ENCODE measurements at places on chromosomes 11 and 22. TPM values are rescaled to one million over a fixed set of nuclear protein-coding genes. Genes with fewer than 3 reads are reported as not detected.

DNA sequence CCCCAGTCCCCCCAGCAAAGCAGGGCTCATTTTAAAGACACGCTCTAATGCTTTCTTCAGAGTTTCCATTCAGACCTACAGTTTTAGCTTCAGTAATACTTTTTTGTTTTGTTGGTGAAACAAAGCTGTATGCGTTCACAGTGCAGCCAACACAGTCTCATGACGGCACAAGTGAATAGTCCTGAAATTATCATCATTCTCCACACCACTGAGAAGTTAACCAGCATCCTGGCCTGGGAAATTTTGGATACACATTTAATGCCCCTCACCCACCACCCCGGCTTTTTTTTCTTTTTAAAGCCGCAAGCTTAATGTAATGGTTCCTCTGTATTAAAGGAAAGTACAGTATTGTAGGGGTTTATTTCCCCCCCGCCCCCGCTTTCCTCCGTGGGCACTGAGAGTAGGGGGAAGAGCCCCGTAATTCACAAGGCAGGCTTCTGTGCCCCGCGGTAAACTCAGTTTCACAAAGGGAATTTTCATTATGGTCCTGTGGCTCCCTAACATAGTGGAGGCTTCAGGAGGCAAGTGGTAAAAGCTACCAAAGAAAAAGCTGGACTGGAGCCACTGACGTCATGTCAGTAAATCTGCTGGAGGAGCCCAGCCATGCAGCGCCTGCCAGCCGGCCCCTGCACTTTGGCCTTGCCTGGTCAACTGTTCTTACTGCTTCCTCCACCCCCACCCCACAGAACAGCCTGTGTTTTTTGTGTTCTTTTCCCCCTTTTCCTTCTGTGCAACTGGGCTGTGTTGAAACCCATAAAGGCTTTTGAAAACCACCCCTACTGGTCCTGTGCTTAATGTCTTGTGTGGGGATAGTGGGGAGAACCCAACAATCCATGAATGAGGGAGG, 18.2 kb downstream of the TEAD1 start:
- H3K27ac ChIP-seq, result peak overlapping the region; percentile 95
- DNase-seq, result peak; percentile 88
- H3K36me3 ChIP-seq, result no peaks in the 10 kb centered on the region
- H3K4me3 ChIP-seq, result no peak overlapping the region

Gene GAL3ST1
- 0.06 TPM for polyA plus RNA-seq

DNA sequence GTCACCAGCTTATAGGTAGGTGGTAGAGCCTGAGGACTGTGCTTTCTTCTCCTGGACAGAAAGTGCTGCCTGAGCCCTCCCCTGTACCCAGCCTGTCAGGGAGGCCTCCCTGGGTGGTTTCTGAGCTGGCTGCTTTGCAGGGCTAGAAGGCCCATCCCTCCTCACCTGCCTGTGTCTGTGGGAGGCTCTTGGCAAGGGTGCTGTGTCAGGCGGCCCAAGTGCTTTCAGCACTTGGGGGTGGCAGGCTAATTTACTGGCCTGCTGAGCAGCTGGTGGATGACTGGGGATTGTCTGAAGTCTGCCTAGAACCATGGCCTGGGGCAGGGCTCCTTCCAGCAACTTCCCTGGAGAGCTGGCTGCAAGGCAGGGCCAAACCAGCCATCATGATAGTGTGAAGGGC, 139.0 kb upstream of the NAV2 start:
- H3K4me1 ChIP-seq, result peaks cover 22% of the 10 kb centered on the region
- H3K27ac ChIP-seq, result no peak overlapping the region
- H3K27me3 ChIP-seq, result no peaks in the 10 kb centered on the region
- no peak for DNase-seq
- no peaks in the 10 kb centered on the region for H3K36me3 ChIP-seq
- H3K4me3 ChIP-seq, result no peak overlapping the region

Gene GPR83
- polyA plus RNA-seq, result 0.07 TPM

- H3K36me3 ChIP-seq, result no peaks in the 10 kb centered on the region
- H3K27ac ChIP-seq, result no peak overlapping the region
- no peak overlapping the region for H3K4me3 ChIP-seq
- no peaks in the 10 kb centered on the region for H3K27me3 ChIP-seq
- peaks cover 10% of the 10 kb centered on the region for H3K4me1 ChIP-seq
- DNase-seq, result no peak
Observed at GRCh38 chr11:64556044-64556720, 34.8 kb upstream of the SLC22A12 start.

DNA sequence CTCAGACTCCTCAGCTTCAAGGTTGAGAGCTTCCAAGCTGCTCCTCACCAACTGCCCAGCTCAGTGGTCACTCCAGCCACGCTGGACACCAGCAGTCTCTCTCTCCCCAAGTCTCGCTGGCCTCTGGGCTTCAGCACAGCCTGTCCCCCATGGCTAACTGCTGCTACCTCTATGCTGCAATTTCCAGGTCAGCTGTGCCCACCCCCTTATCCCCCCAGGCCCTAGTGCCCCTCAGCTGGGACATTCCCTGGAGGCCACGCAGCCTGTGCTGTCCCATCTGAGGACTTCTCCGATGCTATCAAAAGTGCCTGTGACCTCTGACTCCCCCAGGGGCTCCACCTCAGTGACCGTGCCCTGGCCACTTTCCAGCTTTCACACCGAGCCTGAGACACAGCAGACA, 37.5 kb upstream of the PHF21B start:
- no peaks in the 10 kb centered on the region for H3K27me3 ChIP-seq
- no peak overlapping the region for H3K27ac ChIP-seq
- no peak overlapping the region for H3K4me3 ChIP-seq
- no peaks in the 10 kb centered on the region for H3K4me1 ChIP-seq
- no peak for DNase-seq

- DNase-seq, result no peak
- H3K27me3 ChIP-seq, result no peaks in the 10 kb centered on the region
- no peaks in the 10 kb centered on the region for H3K36me3 ChIP-seq
- no peak overlapping the region for H3K27ac ChIP-seq
- peaks cover 5% of the 10 kb centered on the region for H3K4me1 ChIP-seq
Observed at GRCh38 chr11:33630936-33631748, 69.5 kb downstream of the C11orf91 start.

DNA sequence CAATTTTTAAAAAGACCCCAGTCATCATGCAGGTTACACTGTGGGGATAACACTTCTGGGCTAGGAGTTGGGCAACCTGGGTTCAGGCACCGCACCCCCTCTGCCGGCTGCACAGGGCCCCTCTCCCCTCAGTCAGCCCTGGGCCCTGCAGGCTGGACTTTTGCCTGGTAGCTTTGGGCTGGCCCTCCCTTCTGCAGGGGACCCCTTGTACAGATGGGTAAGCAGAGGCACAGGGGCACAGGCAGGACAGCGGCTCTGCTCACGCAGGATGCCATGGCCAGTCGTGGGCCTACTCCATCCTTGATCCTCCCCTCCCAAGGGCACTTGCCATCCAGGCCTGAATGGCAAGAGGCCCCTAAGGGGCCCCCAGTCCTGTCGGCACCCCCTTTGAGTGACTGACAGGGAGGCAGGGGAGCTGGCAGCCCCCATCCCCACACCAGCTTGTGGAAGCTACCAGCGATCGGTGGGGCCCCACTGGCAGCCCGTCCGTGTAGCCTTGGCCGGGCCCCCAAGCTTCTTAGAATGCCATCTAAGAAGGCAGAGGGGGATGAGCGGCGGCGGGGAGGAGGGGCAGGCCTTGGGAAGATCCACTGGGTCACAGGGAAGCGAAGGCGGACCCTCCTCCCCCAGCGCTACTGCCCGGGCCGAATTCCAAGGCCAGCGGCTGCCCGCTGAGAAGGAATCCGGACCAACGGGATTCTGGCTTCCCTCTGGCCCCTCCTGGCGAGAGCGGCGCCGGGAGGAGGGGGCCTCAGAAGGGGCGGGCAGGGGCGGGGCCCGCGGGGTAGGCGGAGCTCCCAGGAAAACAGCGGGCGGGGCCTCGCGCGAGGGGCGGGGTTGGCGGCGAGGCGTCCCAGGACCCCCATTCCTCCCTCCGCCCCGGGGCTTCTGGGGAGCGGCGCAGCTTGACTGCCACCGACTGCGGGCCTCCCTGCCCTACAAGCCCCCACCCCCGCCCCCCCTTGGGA, 6.8 kb upstream of the CHKA start:
- no peaks in the 10 kb centered on the region for H3K36me3 ChIP-seq
- DNase-seq, result peak; percentile 78
- no peaks in the 10 kb centered on the region for H3K27me3 ChIP-seq
- H3K27ac ChIP-seq, result no peak overlapping the region

Gene GLB1L2
- polyA plus RNA-seq, result 0.48 TPM

Gene OR51B4
- polyA plus RNA-seq, result 0.08 TPM

Gene C11orf16
- not detected for polyA plus RNA-seq

Gene OR51G1
- polyA plus RNA-seq, result not detected

GRCh38 chr11:17855531-17856290, 121.1 kb downstream of the KCNC1 start:
- DNase-seq, result no peak
- H3K27ac ChIP-seq, result no peak overlapping the region
- no peaks in the 10 kb centered on the region for H3K4me1 ChIP-seq
- H3K36me3 ChIP-seq, result no peaks in the 10 kb centered on the region

- DNase-seq, result no peak
- H3K4me1 ChIP-seq, result no peaks in the 10 kb centered on the region
- H3K27ac ChIP-seq, result no peak overlapping the region
- H3K4me3 ChIP-seq, result no peak overlapping the region
- H3K36me3 ChIP-seq, result no peaks in the 10 kb centered on the region
- no peaks in the 10 kb centered on the region for H3K27me3 ChIP-seq
Observed at GRCh38 chr11:104798789-104799188, 99.5 kb downstream of the CASP12 start.

Gene OR4D5
- polyA plus RNA-seq, result not detected

GRCh38 chr22:19223617-19224016, 45.1 kb upstream of the SLC25A1 start:
- H3K27me3 ChIP-seq, result no peaks in the 10 kb centered on the region
- DNase-seq, result no peak
- H3K27ac ChIP-seq, result no peak overlapping the region
- H3K4me3 ChIP-seq, result no peak overlapping the region
- H3K36me3 ChIP-seq, result no peaks in the 10 kb centered on the region

DNA sequence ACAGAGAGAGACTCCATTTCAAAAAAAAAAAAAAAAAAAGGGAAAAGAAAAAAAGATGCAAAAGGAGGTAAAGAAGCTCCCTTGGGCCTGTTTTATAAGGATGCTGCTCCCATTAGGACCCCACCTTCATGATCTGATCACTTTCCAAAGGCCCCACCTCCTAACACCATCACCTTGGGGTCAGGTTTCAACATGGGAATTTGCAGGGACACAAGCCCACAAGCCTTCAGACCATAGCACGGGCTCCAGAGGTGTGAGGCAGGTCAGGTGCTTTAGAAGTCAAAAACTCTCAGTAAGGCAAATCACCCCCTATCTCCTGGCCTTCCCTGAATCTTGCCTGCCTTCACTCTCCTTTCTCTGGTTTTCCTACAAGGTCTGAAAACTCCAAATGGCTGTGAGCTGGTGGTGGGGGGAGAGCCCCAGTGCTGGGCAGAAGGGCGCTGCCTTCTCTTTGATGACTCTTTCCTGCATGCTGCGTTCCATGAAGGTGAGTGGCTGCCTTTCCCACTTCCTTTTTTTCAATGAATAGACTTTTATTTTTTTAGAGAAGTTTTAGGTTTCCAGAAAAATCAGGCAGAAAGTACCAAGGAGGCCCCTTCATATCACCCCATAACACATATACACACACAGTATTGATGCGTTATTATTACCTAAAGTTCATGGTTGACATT, 13.2 kb downstream of the ASPHD2 start:
- H3K36me3 ChIP-seq, result no peaks in the 10 kb centered on the region
- H3K4me1 ChIP-seq, result no peaks in the 10 kb centered on the region
- H3K4me3 ChIP-seq, result no peak overlapping the region

DNA sequence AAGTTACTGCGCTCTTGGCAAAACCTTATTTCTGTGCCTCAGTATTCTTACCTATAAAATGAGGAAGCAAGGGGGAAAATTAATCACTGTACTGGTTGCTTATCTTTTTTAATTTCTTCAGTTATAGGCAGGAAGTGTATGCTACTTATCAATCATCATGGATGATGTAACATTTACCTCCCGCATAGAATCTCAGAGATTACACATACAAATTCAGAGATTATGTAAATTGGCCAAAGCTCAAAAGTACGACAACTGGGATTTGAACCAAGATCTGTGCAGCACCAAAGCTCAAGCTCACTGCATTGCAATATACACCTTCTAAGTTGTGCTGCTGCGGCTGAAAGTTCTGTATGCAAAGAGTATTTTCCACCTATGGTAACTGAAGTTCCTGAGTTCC, 83.0 kb downstream of the PDHX start:
- no peak overlapping the region for H3K4me3 ChIP-seq
- H3K27ac ChIP-seq, result no peak overlapping the region
- H3K4me1 ChIP-seq, result peaks cover 4% of the 10 kb centered on the region
- H3K27me3 ChIP-seq, result no peaks in the 10 kb centered on the region
- DNase-seq, result no peak

GRCh38 chr22:38953091-38953490, 4.3 kb upstream of the APOBEC3A start:
- no peak overlapping the region for H3K4me3 ChIP-seq
- no peaks in the 10 kb centered on the region for H3K4me1 ChIP-seq
- H3K27me3 ChIP-seq, result peaks cover 1% of the 10 kb centered on the region
- H3K27ac ChIP-seq, result no peak overlapping the region

Data from endothelial cell of umbilical vein (primary cell).